Right renal cortex interstitium (tissue), 3 donors: ENCODE measurements at places on chromosomes 6 and 20. TPM values are rescaled to one million over a fixed set of nuclear protein-coding genes. Genes with fewer than 3 reads are reported as not detected.

Gene C20orf141
- polyA plus RNA-seq = not detected

Gene HS3ST5
- polyA plus RNA-seq = 1.0 TPM

Gene PRR18
- 0.21 TPM for polyA plus RNA-seq

Gene MRPS26
- 49.1 TPM for polyA plus RNA-seq

Gene LRRC73
- 0.86 TPM for polyA plus RNA-seq

Gene MOCS1
- polyA plus RNA-seq = 10.3 TPM

Gene NECAB3
- polyA plus RNA-seq = 11.4 TPM

- DNase-seq = no peak
Observed at GRCh38 chr20:6017467-6017866, 36.4 kb downstream of the LRRN4 start.

GRCh38 chr6:89387516-89388201, 24.4 kb downstream of the RRAGD start:
- no peak for DNase-seq

DNA sequence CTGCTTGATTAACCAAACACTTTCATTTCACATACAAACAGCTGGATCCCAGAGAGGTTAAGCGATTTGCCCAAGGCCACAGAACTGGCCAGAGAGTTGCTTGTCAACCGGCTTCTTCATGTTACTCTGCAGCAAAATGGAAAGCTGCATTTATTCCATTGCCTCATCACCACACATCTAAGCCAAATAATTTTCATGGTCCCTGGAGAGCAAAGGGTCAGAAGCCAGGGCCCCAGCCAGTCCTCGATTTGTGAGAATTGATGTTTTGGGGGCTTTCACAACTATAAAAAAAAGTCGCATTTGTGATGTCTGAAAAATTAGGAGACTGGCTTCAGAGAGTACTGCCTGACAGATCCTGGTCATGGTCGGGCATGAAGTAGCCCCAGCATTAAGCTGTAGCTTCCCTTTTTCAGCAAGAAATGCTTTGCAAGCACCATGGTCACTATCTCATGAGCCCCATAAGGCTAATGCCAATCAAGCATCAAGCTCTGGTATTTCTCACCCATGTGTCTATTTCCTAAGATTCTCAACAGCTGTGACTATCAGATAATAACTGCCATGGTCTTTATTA, 95.8 kb downstream of the BANF2 start:
- no peak for DNase-seq

DNA sequence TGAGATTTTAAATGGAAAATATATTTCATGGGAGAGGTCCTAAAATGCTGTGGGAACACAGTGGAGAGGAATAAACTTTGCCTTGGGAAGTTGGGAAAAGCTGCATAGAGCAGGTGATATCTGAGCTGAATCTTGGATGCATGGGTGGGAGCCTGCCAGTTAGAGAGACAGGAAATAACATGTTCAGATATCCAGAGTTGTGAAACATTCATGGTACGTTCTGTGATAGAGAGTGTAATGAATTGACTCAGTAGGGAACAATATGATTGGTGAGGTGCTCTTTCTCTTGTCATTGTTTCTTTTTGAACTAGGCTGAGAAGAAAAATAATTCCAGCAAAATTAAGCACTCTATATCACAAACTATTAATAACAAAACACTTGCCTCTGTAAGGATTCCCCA, 72.8 kb downstream of the RPS12 start:
- no peak for DNase-seq

GRCh38 chr20:830011-830521, 3.4 kb upstream of the FAM110A start:
- no peak for DNase-seq

- no peak for DNase-seq
Observed at GRCh38 chr6:167714152-167714551, 112.6 kb upstream of the AFDN start.

GRCh38 chr20:61643656-61644377, 391.8 kb downstream of the CDH4 start:
- DNase-seq = no peak

DNA sequence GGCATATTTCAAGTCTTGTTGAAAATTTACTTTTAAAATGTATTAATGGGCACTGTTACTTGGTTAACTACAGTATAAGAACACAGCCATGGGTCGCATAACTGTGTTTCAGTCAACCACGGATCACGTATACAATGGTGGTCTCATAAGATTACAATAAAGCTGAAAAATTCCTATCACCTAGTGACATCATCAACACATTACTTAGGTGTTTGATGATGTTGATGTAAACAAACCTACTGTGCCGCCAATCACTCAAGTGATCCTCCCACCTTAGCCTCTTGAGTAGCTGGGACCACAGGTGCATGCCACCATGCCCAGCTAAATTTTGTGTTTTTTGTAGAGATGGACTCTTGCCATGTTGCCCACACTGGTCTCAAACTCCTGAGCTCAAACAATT, 16.7 kb upstream of the ETV7 start:
- no peak for DNase-seq

GRCh38 chr20:12252793-12253192, 335.1 kb downstream of the BTBD3 start:
- no peak for DNase-seq

DNA sequence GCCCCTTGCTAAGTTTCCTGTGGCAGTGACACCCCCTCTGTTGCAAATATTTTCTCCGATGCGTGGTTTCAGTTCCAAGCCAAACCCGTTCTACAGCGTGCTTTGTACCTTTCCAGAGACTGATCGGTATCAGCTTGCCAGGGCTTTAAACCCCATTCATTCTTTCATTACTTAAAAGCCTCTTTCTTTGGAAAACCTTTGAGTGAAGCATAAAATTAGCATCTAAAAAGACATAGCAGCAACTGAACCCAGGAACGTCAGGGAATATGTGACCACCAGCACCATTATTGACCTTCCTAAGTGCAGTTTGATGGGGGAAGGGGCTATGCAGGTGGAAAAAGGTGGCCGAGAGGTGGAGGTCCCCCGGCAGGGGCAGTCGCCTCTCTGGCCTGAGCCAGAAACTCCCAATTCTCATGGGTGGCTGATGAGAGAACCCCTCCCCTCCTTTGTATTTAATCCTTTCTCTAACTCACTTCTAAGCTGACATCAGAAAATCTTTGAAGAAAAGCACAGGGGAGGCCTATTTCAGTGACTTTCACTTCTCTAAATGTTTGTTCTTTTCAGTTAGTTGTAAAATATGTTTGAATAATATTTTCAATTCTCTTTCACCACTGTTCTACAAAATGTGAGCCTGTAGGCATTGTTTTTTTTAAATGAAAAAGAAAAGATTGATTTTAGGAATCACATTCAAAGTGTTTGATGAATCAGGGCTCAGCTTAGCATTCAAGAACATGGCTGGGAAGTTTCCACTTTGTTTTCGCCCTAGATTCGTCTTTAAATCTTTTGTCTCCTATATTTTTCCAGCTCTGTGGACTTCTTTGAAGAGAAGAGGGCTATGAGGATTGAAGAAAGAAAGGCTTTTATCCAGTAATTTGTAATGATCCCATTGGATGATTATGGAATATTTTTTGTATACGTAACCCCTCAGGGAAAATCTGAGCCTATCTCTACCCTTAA, 89.2 kb downstream of the RSPH3 start:
- no peak for DNase-seq
